Aorta (tissue), 5 donors: ENCODE measurements at places on chromosomes 5 and 9. TPM values are rescaled to one million over a fixed set of nuclear protein-coding genes. Genes with fewer than 3 reads are reported as not detected.

Gene LIX1
- not detected for total RNA-seq

GRCh38 chr5:26881901-26882300 lies 156.5 kb downstream of the CDH9 start:
- no peak for DNase-seq

- no peak for DNase-seq
These were observed 256.5 kb downstream of the NSG2 start for GRCh38 chr5:174301848-174302625.

GRCh38 chr5:39998518-39998917 lies 573.7 kb upstream of the DAB2 start:
- no peak for DNase-seq

Gene ZNF484
- total RNA-seq = 17.3 TPM

- no peak for DNase-seq
These were observed 53.7 kb downstream of the ENC1 start for GRCh38 chr5:74586856-74587255.

GRCh38 chr9:22405869-22406659 lies 40.6 kb upstream of the DMRTA1 start:
- DNase-seq = no peak

GRCh38 chr9:90322296-90322695 lies 320.3 kb downstream of the DIRAS2 start:
- DNase-seq = no peak

Gene ANKRD31
- 0.24 TPM for total RNA-seq

Gene GKAP1
- 10.2 TPM for total RNA-seq

GRCh38 chr9:1869843-1870242 lies 145.3 kb upstream of the SMARCA2 start:
- no peak for DNase-seq

- DNase-seq = no peak
These were observed 1.4 kb upstream of the N4BP3 start for GRCh38 chr5:178111925-178112324.

Gene ZNF300
- 6.6 TPM for total RNA-seq

DNA sequence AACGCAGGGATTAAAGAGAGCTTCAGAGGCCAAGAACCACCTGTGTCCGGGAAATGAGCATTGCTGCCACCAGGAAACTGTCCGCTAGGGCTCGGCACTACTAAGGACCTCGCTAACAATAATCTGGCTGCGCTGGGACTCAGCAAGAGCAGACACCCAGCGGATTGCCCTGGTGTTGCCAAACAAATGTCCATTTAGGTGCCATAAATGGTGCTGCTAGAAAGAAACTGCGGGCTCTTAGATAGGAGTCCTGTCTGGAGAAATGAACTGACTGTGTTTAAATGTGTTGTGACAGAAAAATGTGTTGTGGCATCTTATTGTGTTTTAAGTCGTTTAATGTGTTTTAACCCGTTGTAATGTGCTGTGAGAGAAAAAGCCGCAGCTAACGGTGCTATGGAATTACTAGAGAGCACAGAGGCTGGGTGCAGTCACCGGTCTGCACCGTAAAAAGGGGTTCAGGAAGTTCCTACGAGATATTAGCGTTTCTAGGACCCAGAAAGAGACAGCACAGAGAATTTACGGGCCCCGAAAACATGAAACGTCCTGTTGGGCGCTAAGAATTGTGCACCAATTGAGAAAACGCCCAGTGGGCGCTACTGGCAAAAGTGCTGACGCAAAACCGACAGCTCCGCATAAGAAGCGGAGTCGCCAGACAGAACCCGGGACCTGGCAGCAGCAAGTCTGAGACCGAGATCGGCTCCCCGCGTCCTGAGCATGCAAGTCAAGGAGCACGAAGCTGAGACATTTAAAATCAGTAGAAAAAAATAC lies 90.6 kb downstream of the ANXA2R start:
- peak; percentile 87 for DNase-seq

- DNase-seq = no peak
These were observed 3.1 kb downstream of the KIF2A start for GRCh38 chr5:62309107-62309506.

GRCh38 chr5:174371600-174372094 lies 326.1 kb downstream of the NSG2 start:
- no peak for DNase-seq

DNA sequence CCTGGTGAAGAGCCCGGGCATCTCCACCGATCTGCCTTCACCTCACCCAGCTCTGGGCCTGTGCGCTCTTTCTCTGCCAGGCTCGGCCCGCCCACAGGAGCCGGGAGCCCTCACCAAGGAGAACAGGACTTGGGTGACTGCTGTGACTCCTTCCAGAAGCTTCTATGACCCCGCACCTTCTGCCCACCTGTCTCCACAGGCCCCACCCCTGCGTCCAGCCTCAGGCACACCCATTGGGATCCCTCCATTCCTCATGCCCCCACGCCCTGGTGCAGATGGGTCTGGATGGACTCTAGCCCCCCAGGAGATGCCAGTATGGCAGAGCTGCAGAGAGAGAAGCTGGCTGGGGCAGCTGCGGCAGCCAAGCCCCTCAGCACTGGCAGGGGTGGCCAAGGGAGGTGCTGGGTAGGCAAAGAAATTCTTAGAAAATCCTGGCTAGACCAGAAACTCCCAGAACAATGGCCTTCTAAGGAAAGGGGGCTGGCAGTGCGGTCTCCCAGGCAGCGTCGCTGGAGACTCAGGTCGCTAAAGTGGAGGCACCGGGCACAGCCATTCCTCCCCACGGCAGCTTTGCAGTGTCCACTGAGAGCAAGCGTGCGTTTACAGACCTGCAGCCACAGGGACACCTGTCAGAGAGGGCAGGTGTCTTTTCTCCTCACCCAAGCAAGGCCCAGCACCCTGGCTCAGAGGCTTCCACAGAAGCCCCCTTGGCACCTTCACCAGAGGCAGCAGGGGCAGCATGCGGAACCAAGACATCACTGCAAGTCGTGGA lies 17.3 kb downstream of the LPCAT1 start:
- peak; percentile 53 for DNase-seq

- DNase-seq = no peak
These were observed 8.8 kb downstream of the SLC12A7 start for GRCh38 chr5:1103093-1103492.

GRCh38 chr9:126661521-126662251 lies 48.0 kb downstream of the LMX1B start:
- no peak for DNase-seq

Gene TTC1
- total RNA-seq = 40.5 TPM

GRCh38 chr5:39716532-39717028 lies 291.8 kb upstream of the DAB2 start:
- DNase-seq = peak; percentile 42

GRCh38 chr9:86486891-86487837 lies 133.0 kb upstream of the TUT7 start:
- no peak for DNase-seq

DNA sequence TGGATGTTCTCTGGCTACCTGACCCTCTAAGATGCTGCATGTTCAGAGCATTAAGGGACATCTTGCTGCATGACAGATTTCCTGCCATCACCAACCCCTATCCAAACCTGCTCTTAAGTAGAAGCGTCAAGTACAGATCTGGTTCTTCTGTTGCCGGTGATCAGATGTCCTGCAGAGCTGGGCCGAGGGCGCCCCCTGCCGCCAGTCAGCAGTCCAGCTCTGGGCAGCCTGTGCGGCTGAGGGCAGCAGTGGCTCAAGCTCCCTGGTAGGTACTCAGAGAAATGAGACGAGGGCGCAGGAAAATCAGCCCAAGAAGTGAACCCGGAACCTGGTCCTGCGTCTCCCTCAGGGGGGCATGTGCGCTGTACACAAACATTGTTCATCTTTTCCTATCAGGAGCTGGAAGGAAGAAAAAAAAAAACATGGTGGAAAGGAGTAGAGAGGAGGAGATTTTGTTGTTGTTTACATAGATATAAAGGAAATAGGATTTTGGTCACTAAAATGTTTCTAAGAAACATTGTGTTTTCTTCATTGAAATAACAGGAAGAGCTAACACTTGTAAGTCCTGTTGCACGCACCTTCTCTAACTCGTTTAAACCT lies 95.8 kb downstream of the CFAP90 start:
- peak; percentile 67 for DNase-seq

DNA sequence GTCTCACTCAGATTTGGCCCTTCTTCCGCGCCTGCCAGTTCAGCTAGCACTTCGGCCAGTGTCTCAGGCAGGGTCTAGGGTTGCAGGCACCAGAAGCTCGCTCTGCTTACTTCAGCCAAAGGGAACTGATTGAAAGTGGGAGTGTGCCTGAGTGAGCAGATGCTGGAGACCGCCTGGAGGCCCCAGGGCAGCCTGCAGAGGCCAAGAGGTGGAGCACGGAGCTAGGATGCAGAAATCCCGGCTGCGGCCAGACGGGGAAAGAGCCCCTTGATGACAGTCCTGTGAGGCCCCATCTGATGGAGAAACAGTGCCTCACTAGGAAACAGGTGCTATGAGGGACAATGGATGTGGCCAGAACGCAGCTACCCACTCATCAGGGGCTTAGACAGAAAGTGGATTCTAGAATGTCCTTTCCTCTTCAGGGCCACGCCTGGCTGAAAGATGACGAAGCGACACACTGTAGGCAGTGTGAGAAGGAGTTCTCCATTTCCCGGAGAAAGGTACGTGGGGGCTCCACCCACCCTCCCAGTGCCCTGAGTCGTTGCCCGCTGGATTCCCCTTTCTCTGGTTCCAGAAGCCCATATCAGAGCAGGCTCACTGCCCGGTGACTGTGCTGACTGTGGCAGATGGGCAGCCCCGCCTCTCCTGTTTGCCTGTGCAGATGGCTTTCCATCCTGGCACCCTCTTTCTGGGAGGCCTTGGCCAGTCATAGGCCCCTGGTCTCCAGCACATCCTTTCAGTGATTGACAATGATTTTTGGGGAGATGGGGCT lies 16.1 kb downstream of the HNRNPH1 start:
- no peak for DNase-seq

Gene KCNIP1
- total RNA-seq = not detected

Gene C5orf58
- not detected for total RNA-seq

DNA sequence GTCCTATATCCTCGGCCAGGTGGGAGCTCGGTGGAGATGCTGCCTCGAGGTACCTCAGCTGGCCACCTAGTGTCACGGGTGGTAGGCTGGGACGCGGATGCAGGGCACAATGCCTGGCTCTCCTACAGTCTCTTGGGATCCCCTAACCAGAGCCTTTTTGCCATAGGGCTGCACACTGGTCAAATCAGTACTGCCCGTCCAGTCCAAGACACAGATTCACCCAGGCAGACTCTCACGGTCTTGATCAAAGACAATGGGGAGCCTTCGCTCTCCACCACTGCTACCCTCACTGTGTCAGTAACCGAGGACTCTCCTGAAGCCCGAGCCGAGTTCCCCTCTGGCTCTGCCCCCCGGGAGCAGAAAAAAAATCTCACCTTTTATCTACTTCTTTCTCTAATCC lies 2.0 kb downstream of the PCDHGC3 start:
- no peak for DNase-seq

DNA sequence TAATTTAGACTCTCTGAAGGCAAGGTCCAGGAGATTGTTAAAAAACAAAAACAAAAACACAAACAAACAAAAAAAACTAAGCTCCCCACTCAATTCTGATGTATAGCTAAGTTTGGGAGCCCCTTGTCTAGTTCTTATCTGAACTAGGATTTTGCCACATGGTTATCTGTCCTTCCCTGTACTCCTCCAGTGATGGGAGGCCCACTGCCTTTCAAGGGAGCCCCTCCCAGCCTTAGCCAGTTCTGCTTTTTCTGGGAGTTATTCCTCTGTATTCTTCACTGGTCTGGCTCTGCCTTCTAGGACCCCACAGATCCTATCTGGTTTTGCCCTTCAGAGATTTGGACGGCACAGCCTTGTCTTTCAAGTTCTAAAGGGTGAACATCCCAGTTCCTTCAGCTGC lies 2.1 kb upstream of the ALDH1B1 start:
- DNase-seq = no peak

Gene SPATA31C1
- not detected for total RNA-seq

DNA sequence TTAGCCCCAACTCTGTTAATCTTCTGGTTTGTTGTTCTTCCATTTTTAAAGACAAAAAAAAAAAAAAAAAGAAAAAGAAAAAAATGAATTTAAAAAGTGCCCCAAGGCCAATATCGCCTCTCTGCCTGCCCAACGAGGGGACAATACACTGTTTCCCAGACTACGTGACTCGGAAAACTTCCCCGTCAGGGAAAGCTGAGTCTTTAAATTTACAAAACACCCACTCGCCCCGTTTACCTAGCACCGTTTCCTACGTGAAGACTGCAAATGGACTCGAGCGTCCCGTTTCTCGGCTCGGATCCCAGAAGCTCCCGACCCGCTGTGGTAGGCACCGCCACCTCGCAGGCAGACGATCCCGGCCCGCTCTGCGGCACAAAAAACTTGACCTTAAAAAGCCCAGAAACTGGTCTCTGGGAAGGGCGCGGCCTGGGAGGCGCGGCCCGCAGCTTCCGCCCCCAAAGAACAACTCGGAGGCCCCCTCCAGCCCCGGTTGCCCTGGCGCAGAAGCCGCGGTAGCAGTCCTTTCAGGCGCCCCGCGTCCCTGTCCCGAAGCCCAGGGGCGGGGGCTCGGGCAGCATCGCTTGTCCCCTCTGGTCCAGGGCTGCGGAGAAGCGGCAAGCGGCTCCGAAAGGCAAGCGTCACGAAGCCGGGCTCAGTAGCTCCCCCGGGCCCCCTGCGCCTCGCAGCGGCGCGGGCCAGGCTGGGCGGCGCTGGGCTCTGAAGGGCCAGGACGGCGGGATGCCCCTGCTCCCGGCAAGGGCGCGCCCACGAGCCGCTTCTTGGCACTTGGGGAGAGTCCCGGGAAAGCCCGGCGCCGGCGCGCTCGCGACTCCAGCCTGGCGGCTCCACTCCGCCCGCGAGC lies at the start of gene GCNT4:
Gene GCNT4, minus strand, starts transcription at position 367 of the 862 bp plus-strand sequence. CDS start 22,521 bp downstream, outside the sequence.
- peak; percentile 87 for DNase-seq

DNA sequence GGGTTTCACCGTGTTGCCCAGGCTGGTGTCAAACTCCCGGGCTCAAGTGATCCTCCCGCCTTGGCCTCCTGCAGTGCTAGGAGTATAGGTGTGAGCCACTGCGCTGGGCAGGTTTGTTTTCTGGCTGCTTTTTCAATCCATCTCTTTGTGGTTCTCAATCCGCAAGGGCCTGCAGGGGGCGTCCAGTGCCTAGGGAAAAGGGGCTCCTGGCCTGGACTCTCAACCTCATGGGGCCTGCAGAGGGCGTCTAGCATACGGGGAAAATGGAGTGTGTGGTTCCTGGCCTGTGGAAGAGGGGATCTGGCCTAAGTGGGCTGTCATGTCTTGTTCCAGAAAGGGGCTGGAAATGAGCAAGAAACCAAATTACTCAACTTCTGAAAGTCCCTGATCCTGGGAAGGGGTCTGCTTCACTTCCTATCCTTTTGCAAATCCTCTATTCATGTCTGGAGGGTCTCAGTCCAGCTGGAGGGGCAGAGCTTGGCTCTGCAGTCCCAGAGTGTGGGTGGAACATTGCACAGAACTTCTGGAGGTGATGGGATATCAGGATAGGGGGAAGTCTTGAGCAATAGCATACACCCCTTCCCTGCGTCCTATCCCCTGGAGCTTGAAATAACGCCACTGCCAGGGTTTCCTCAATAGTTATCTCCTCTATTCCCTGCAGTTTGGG lies 12.7 kb upstream of the CCL27 start:
- peak; percentile 83 for DNase-seq

- DNase-seq = no peak
These were observed 25.0 kb upstream of the ITGA2 start for GRCh38 chr5:52964138-52964537.

- no peak for DNase-seq
These were observed 4.5 kb upstream of the NDST1 start for GRCh38 chr5:150503386-150503785.
